T1000 (cell line): ENCODE measurements at places on chromosomes 4 and X.

DNA sequence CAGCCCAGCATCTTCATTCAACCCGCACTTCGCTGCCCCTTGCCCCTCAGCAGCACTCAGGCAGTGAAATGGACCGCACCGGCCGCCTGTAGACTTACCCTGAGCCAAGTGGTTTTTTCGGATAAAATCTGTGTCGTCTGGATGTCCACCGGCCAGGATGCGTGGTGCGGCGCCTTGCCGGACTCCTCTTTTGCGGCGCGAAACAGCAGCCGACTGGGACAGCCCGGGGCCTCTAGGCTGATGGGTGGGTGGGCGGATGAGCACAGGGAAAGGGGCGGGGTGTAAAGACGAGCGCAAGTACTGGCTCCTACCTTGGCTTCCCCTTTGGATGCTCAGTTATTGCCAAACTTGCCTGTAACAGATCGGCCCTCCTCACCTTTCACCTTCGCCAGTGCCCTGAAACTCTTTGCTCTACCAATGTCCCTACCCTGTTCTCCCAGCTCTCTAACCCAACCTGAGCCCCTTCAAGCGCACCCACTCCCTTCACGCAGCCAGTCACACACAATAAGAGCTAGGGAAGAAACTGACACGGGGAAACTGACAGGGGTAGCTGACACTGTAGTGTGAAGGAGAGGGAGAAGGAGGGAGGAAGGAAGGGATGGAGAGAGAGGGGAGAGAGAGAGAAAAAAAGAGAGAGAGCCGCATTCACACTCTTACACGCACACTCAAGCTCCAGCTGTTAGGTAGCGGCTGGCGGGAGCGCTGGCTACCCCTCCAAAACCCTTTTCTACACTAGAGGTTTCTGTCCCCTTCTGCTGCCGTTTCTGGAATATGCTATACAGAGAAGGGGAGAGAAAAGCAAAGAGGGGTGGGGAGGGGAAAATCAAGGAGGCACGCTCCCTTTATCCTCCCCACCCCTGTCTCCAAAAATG is 559 bp downstream of the TRPC5 start:
- DNase-seq, result no peak

DNA sequence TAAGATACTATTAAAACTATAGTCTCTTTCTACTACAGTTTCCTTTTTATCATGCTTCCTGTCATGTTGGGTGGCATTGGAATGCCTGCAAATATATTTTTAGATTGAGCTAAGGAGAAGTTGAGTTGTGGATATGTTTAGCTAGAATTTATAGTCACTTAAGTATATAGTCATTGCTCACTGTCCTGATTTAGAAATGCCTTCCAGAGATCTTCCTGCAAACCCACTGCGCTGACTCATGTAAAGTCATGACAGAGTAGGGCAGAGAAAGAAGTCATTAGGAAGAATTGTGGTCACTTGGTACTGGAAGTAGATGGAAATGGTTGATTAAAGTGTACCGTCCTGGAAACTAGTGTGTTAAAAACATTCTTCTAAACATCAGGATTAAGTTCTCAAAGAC is 490.3 kb upstream of the PABPC4L start:
- no peak for DNase-seq

GRCh38 chr4:117491516-117491915 is 406.1 kb upstream of the TRAM1L1 start:
- DNase-seq, result no peak

DNA sequence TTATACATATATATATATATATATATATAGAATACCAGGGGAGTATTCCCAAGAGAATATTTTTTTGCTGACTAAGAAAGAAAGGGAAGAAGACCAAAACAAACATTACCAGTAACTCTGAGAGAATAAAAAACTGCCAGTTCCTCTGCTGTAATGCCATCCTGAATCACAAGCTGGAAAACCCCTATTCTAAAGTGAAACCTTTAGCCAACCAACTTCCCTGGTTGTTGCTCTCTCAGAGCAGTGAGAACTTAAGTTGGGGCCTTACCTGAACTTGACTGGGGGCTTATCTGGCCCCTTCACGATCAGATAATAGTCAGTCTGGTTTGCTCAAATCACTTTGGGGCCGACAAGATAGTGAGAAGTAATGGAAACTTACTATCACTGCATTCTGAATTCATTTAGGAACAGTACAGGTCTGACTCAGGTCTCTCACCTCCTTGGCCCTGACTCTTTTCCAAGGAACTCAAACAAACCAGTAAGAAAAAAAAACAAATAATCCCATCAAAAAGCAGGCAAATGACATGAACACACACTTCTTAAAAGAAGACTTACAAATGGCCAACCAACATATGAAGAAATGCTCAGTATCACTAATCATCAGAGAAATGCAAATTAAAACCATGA is 62.5 kb downstream of the CD40LG start:
- DNase-seq, result no peak
